ENCODE measurements at places on chromosomes 2 and 18.

DNA sequence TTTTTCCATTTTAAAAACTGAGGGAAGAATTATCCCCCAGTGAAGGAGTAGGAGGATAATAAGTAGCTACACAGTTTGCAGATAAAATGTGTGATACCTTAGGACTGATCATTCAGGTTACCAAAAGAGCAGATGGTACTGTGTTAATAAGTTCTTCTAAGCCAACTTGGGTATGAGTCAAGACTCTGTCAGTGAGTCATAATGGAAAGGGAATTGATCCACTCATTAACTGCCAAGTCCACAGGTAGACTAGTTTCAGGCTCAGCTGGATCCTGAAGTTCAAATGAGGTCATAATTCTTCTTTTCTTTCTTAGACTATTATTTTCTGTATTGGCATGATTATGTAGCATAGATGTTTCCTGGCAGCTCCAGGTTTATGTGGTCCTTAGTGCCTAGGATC lies 142.4 kb upstream of the ALPP start:
- DNase-seq: no peak

GRCh38 chr2:113225263-113226259 lies 51.8 kb downstream of the PSD4 start:
- DNase-seq: peak; percentile 46

GRCh38 chr2:41955316-41956043 lies 92.3 kb upstream of the PKDCC start:
- DNase-seq: peak; percentile 40

DNA sequence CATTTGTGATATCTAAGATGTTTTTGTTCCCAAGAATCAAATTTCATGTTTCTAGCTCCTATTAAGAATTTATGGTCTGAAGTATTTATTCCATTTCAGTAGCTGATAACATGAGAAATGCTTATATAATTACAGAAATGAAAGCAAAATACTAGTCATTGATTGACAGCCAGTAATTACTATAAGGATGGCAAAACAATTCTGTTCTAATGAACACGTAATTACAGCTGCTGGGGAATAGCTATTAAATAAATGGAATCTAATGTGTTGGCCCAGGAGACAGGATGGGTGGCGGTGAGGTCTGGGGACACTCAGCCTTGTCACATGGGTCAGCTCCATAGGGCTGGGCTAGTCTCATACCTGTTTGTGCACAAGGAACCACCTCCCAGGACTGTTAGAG lies 263.5 kb downstream of the FHOD3 start:
- no peak for DNase-seq

GRCh38 chr2:197107291-197108269 lies 181.1 kb upstream of the PGAP1 start:
- no peak for DNase-seq

DNA sequence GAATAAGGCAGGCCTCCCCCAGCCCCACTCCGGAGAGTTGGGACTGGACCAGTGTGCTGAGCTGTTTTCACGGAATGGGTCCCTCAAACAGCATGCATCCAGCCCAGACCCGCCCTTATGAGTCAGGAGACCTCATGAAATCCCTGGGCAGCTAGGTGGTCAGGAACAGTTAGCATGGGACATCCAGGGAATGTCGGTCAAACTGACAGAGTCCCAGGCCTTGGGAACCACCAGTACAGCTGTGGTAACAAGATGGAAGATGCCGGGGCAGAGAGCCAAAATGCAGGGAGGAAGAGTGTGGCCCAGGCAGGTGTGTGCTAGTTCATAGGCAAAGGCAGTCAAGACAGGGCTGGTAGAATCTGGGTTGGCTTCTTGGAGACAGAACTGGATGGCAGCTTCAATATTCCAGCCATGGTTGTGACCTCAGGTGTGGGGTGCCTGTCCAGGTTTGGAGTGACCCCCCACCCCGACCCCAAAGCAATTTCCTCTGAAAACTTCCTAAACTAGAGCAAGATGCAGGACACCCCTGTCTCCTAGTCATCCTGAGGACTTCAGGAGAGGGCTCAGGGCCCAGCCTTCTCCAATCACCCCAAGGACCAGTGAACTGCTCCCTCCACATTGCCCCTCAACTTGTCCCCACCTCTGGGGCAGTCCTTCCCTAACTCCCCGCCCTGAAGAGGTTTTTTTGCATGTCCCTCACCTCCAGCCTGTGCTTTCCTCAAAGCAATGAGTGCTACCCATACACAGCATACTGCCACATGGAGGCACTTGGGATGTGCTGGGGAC lies 46.5 kb downstream of the KCNIP3 start:
- no peak for DNase-seq

GRCh38 chr2:75256485-75256884 lies 57.2 kb upstream of the TACR1 start:
- DNase-seq: no peak

DNA sequence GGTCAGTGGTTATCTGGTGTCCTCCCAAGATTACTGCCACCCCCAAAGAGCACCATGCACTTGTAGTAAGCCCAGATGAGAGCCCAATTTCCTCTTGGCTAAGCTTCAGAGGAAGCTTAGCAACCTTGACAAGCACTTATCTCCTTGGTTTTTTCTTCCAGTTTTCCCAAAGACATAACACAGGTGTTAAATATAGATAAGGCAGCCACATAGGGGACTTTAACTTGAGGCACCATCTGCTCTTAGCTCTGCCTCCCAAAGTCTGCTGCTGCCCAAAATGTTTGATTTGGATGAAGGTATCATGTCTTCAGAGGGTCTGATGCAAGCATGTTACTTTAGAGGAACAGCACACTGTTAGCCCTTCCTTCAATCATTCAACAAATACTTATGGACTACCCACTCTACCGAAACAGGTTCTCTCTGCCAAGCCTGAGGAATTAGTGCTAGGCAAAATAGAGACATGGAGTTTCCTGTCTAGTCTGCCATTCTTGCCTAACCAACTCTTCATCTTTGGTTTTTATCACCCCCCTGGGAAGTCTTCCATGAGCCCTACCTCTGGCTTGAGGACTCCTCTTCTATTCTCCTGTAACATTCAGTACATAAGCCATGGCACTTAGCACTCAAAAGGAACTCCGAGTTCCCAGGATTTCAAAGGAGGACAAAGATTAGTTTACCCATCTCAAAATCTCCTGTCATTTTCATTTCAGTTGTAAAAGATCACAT lies 73.7 kb downstream of the SP3 start:
- no peak for DNase-seq

GRCh38 chr2:101160454-101160853 lies 9.3 kb upstream of the TBC1D8 start:
- no peak for DNase-seq

GRCh38 chr2:212926940-212927339 lies 224.5 kb downstream of the IKZF2 start:
- DNase-seq: no peak

- DNase-seq: no peak
Observed at GRCh38 chr18:79521416-79522205, 125.9 kb downstream of the NFATC1 start.

- DNase-seq: no peak
Observed at GRCh38 chr2:71428472-71429383, 24.6 kb upstream of the DYSF start.

DNA sequence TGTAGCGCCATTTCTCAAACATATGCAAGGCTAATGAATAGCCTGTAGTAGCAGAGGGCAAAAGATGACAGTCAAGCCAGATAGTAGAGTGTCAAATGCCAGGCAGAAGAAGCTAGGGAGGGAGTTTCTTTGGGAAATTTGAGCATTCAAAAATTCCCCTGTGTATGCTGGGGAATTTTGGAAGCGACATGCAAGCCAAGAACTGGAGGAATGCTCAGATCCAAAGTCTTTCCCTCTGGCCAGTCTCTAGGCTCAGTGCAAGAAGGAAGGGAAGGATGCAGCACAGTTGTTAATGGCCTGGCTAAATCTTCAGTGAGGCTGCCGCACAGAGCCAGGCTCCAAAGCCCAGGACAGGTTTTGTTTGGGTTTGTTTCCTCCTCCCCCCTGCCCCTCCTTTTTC lies 59.9 kb downstream of the ATP9B start:
- DNase-seq: no peak

- no peak for DNase-seq
Observed at GRCh38 chr18:41144441-41144840, 810.6 kb upstream of the PIK3C3 start.

GRCh38 chr18:80044072-80044471 lies 9.8 kb downstream of the RBFA start:
- no peak for DNase-seq

GRCh38 chr2:210519594-210519993 lies 36.8 kb upstream of the CPS1 start:
- DNase-seq: no peak

DNA sequence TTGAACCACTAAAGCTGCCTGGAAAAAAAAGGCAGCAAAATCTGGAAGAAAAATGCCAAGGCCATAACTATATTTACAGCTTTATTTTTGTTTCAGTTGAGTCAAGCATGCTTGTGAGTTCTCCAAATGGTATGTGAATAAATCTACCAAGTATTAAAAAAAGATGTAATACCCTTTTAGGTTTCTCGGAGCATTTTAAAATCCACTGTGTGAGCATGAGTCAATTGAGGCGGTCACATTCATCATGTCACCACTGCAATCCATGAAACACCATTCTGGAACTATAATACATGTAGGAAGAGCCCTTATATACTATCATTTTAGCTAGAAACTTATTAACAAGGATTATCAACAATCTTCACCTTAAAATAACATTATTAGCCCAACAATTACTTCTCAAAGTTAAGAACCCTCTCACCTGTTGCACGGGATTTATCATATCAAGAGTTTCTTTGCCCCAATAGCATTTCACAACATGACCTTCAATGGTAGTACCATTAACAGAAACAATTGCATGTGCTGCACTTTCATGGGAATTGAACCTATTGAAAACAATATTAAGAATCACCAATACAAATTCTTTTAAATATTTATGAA lies 24.2 kb upstream of the C2orf42 start:
- no peak for DNase-seq

DNA sequence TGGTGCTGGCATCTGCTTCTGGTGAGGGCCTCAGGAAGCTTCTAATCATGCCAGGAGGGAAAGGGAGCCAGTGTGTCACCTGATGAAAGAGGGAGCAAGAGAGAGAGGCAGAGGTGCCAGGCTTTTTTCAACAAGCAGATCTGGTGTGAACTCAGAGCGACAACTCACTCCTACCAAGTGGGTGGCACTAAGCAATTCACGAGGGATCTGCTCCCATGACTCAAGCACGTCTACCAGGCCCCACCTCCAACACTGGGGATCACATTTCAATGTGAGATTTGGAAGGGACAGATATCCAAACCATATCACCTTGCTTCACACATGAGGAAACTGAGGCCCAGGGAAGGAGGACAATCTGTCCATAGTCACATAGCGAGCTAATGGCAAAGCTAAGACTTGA lies 19.1 kb downstream of the FABP1 start:
- DNase-seq: no peak

GRCh38 chr2:68734688-68735525 lies at the start of gene ARHGAP25:
ARHGAP25 (plus strand) TSS chr2:68734811; CDS start chr2:68735200, 389 bp downstream.
- DNase-seq: peak; percentile 95

GRCh38 chr2:121527009-121527682 lies 3.5 kb upstream of the RNU4ATAC start:
- no peak for DNase-seq

GRCh38 chr2:217856871-217857270 lies 145.9 kb downstream of the TNS1 start:
- DNase-seq: no peak

- DNase-seq: no peak
Observed at GRCh38 chr2:20175267-20175666, 49.7 kb downstream of the SDC1 start.

- no peak for DNase-seq
Observed at GRCh38 chr2:27096748-27097297, 10.3 kb downstream of the KHK start.

GRCh38 chr18:80074697-80075096 lies 34.4 kb upstream of the ADNP2 start:
- no peak for DNase-seq

DNA sequence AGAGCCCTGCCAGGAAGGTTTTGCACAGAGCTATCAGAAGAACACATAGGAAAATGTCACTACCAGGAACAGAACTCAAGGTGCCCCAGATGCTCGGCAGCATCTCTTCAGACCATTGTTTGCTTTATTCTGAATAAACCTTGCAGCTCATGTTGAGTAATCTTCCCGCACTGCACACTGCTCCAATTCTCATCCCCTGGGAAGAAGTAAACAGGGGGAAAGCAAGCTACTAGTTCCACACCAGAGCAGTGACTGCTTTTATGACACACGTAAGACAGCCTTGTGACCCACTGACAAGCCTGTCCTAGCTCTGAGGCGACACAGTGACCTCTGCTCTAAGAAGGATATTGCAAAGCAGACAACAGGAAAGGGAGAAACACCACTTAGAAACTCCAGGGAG lies 44.2 kb downstream of the NRP2 start:
- no peak for DNase-seq

- DNase-seq: peak; percentile 33
Observed at GRCh38 chr2:56749152-56749752, 565.5 kb downstream of the CCDC85A start.

GRCh38 chr2:118118479-118118878 lies 30.2 kb downstream of the INSIG2 start:
- DNase-seq: no peak

DNA sequence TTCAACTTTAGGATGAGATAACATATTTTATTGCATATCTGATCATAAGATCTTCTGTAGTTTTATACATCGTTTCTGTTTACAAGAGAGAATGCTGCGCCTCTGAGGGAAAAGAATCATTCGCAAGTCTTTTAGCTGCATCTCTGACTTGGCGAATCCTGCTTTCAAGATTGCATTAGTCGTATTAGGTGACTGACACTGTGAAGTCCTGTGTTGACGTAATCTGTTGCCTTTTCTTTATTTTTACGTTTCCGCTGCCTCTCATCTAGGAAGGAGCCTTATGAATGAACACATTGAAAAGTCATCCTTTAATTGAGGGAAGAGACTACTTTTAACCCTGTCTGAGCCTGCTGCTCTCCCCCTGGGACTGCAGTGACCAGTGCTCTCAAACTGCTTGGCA lies 101.5 kb downstream of the LDLRAD4 start:
- no peak for DNase-seq

DNA sequence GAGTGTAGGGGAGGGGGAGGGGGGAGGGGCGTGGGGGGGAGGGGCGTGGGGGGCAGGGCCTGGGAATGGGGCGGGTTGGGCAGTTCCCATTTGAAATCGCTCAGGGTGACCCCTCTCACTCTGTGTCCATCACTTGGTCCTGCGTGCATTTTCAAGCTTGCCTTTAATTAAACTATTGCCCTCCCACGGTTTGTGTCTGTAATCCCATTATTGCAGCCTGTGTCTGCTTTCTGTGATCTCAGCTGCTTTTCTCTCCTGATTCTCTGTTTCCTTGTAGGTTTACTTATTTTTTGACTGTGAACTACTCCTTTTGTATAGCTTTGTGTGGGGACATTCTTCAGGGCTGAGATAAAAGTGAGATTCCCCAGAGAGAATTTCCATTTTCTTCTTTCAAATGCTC lies 1.3 kb downstream of the DCDC2C start:
- no peak for DNase-seq

DNA sequence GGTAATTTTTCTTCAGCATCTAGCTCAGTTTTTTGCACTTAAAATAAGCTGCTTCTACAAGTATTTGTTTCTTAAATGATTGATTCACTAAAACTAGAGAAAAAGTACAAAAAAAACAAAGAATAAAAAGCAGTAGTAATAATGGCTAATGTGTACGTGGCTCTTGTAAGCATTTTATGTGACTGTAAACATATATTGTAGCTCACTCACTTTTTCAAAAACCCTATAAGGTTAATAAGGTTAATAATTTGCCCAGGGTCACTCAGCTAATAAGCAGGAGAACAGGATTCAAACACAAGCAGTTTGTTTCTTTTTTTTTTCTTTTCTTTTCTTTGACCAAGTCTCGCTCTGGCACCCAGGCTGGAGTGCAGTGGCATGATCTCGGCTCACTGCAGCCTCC lies 67.5 kb downstream of the RMDN2 start:
- no peak for DNase-seq
